ENCODE measurements at places on chromosomes 5 and 9.

DNA sequence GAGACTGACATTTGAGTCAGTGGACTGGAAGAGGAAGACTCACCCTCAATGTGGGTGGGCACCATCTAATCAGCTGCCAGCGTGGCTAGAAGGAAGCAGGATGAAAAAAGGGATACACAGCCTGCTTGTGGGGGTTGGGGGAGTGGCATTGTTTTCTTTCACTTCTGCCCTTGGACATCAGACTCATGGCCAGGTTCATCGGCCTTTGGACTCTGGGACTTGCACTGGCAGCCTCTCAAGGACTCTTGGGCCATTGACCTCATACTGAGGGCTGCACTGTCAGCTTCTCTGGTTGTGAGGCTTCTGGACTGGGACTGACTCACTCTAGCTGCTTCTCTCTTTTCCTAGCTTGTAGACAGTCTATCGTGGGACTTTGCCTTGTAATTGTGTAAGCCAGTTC lies 374.9 kb downstream of the TLE1 start:
- no peak for DNase-seq

DNA sequence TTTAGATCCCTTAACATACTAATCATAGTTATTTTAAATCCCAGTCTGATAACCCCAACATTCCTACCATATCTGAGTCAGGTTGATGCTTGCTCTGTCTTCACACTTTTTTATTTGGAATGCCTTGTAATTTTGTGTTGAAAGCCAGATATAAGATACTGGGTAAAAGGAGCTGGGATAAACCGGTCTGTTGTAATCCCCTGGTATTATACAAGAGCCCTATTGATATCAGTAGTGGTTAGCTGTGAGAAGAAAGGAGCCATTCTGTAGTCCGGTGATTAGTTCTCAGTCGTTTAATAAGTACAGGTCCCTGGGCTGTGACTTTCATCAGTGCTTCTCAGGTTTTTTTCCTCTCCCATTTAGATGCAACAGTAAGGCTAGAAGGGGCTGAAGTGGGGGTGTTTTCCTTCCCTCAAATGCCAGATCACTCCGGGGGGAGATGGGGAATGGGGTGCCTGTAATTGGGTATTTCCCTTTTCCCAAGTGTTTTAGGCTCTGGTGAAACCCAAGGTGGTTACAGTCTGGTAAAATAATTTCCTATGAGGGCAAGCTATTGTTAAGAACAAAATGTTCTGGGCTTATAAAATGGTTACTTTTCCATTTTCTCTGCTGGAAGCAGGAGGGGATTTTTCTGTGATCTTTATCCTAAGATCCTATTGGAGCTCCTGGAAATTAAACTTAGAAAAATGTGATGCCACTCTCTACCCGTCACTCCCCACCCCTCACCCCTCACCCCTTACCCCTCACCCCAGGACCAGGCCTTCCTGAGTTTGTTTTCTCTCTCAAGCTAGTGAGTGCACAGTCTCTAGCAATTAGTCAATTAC lies 72.7 kb downstream of the KCNN2 start:
- DNase-seq = no peak

DNA sequence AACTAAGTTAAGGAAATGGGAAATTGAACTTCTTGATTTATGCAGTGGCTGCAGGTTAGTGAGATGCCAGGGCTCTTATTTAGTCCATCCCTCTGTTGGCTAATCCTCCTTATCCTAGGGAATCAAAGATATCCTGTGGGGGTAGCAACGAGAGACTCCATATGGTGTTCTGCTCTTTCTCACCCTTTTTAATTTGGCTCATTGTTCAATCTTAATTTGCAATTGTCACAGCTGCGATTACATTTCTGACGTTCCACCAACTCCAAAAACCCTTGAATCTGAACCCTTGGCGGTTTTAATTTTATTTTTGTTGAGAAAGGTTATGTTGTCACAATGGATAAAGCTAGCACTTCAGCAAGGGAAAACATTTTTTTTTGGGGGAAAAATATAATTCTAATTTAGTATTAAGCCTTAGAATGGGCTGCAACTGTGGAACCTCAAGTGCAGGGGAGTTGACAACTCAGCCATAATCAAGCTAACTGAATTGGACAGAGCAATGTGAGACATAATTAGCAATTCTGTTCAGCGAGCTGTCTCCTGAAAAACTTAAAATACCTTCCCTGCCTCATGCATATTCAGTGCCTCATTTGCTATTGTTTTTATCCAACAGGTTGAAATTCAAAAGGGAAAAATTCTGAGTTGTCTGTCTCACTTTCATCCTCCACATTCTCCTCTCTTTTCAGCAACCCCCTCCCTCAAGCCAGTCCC lies 91.3 kb downstream of the MAT2B start:
- no peak for DNase-seq

DNA sequence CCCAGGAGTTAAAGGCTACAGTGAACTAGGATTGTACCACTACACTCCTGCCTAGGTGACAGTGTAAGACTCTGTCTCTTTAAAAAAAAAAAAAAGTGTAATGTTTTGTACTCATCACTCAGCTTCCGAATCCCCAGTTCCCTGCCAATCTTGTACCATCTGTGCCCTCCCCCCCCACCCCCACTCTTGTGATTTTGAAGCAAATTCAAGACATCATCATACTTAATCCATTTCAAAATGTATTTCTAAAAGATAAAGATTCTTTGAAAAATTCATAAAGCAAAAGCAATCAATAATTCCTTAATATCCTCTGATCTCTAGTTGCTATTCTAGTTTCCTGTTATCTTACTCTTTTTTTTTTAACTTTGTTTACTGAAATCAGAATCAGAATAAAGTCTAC lies 34.9 kb upstream of the HMCN2 start:
- DNase-seq = no peak

GRCh38 chr5:45847877-45848276 lies 151.7 kb upstream of the HCN1 start:
- DNase-seq = no peak

- DNase-seq = no peak
These were observed 18.1 kb upstream of the ZFR start for GRCh38 chr5:32462618-32463017.

DNA sequence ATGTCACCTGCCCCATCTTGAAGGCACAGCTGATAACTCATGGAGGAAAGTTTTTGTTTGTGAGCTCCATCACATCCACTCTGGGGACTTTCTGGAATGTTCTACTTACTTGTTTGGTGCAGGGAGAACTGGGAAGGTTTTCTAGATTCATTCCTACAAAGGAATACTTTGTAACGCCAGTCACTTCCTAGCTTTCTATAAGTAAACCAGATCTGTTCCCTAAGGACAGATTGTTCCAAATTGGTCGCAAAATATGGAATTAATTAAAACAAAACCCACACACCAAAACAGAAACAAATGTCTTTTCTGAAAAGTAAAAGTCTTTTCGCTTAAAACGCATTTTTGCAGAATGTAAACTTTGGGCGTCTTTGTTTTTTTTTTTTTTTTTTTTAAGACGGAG lies 167.6 kb downstream of the PDZD2 start:
- peak; percentile 18 for DNase-seq

- no peak for DNase-seq
These were observed 1000.5 kb downstream of the PTPRD start for GRCh38 chr9:9612270-9612669.

DNA sequence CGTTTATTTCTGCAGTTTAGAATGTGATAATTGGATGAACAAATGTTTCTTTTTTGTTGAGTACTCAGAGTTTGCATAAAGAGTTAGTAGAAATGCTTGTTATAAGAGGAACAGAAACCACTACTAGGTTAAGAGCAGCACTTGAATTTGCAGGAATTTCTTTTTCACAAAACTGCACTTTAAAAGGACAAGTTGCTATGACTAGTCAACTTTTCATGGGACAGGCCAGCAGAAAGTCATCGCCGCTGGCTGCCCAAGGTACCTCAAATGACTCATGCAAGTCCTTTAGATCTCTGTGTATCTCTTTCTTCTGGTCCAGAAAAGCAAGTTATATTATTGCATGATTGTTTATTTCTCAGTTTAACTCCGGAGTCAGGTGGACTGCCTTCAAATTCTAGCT lies 97.3 kb upstream of the HMHB1 start:
- DNase-seq = no peak

- no peak for DNase-seq
These were observed 91.7 kb downstream of the EDIL3 start for GRCh38 chr5:84292788-84293653.

Data from eye (tissue), 1 donor.